Kasumi-1 (cell line): ENCODE measurements at places on chromosomes 11 and 22.

DNA sequence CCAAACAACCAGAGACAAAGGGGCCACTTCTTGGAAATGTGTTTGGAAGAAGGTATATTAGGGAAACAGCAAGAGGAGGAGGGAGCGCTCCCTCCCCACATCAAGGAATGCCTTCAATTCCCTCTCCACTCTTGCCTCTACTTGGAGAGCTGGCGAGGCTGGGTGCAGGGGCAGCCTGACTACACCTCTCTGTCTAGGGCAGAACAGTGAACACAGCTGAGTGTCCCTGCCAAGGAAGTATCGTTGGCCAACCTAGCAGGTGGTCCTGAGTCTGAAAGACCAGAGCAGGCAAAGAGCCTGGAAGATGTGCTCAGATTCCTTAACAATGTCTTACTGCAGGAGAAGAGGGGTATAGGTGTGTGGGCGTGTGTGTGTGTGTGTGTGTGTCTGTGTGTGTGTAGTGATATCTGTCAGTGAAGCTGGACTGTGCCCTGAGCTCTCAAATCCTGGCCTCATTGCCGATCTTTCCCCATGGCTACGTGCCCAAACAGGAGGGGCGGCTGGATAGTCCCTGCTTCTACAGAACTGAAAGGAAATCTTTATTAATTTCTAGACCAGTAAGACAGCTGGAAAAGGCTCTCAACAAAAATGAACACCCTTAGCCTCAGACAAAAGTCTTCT is 46.8 kb downstream of the PAMR1 start:
- no peak for DNase-seq

GRCh38 chr11:121225382-121225781 is 67.2 kb upstream of the SC5D start:
- no peak for DNase-seq

DNA sequence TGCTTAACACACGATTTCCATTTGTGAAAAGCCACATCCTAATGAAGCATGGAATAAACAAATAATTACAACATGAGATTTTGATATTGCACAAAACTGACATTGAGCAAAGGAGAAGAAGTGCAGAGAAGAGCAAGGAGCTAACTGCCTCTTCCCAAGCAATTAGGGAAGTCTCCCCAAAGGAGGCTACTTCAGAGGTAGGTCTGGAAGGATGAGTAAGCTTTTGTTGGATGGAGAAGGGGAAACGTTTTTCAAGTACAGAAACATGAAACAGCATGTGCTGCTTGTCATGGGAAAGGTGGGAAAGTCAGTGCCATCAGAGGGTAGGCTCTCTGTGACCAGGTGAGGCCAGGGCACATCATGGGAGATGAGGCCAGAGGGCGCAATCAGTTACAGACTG is 132.2 kb upstream of the SESN3 start:
- peak; percentile 33 for DNase-seq

- DNase-seq = no peak
These were observed 89.5 kb upstream of the HTATIP2 start for GRCh38 chr11:20274031-20274430.

GRCh38 chr11:82842019-82842418 is 58.2 kb downstream of the PRCP start:
- no peak for DNase-seq

- DNase-seq = no peak
These were observed 6.8 kb downstream of the CACNA1I start for GRCh38 chr22:39577366-39577765.

- DNase-seq = no peak
These were observed 3.4 kb downstream of the PTPRJ start for GRCh38 chr11:47983464-47984397.

GRCh38 chr11:45087086-45087899 is 59.1 kb upstream of the PRDM11 start:
- DNase-seq = no peak
